ENCODE measurements at places on chromosomes 7 and 10.

DNA sequence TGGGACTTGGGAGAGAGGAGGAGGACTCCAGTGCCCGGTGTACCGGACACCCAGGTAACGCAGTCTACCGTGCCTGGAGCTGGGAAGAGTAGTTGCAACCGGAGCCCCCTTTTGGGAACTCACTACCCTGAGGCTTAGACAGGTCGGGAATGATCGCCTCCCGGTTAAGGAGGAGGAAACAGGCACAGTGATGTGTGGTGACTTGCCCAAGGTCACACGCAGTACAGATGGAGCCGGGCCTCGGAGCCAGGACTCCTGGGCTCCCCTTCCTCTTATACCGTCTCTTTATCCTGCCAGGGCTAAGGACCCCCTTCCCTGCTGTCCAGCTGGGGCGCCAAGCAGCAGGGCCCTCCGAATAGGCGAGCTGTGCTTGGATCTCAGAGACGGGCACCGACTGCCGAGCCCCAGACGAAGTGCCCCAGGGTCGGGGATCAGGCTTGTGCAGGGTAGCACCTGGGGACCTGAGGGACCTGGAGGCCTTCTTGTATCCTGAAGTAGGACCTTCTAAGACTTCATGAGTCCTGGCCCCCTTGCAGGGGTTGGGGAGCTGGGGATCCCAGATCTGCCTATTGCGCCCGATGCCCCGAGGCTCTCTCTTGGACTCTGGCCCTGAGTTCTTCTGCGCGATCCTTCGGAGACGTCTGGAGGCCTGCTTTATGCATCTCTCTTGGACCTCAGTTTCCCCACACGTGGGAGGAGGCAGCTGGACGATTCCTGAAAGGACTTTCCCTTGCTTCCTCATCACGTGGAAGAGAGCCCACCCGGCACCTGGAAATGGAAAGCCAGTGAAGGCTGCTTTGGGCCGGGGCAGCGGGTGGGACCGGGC lies 767 bp upstream of the CYP26A1 start:
- H3K4me1 ChIP-seq: peaks cover 50% of the 10 kb centered on the region
- H3K27ac ChIP-seq: no peak overlapping the region

DNA sequence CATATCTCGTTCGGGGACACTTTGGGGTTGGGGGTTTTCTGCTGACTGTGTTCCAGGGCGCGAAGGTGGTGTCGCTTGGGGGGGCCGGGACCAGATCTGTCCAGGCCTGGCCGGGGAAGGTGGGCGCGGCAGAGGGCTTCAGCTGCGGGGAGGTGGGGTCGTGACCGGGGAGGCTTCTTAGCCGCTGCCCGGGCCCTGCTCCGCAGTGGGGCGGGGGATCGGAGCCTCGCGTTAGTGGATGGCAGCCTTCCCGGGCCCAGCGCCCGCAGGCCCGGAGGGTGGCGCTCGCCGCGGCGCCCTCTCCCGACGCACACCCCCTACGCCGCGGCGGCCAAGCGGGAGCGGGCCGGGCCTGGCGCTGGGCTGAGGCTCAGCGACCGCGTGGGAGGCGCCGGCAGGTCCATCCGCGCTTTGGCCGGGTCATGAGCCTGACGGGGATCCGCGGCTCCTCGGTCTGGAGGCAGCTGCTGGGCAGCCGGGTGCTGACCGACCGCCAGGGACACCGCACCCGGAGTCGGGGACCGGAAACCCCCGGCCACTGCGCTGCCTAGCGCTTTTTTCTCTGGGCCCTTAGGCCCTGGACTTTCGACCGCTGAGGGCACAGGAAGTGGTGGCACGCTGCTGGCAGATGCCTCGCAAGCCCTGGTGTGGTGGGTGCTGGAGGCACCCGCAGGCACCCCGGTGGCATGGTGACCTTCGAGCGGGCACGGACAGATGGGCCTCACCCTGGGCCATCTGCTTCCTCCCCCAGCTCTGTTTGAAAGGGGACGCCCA lies 1.2 kb downstream of the AGAP3 start:
- peak overlapping the region; percentile 80 for H3K4me3 ChIP-seq
- H3K27me3 ChIP-seq: no peaks in the 10 kb centered on the region
- no peaks in the 10 kb centered on the region for H3K36me3 ChIP-seq
- H3K27ac ChIP-seq: peak overlapping the region; percentile 89

DNA sequence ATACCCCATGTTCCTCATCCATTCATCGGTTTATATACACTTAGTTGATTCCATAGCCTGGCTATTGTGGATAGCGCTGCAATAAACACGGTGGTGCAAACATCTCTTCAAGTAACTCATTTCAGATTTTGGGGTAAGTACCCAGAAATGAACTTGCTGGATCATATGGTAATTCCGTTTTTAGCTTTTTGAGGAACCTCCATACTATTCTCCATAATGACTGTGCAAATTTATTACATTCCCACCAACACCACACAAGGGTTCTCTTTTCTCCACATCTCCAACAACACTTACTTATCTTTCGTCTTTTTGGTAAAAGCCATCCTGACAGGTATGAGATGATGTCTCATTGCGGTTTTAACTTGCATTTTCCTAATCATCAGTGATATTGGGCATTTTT lies 3.7 kb downstream of the NPFFR1 start:
- H3K27me3 ChIP-seq: peaks cover 9% of the 10 kb centered on the region
- no peak overlapping the region for H3K27ac ChIP-seq
- DNase-seq: no peak
- no peaks in the 10 kb centered on the region for H3K36me3 ChIP-seq
- H3K4me3 ChIP-seq: no peak overlapping the region
- H3K4me1 ChIP-seq: peaks cover 10% of the 10 kb centered on the region

- H3K4me3 ChIP-seq: no peak overlapping the region
- H3K27ac ChIP-seq: peak overlapping the region; percentile 52
- no peaks in the 10 kb centered on the region for H3K36me3 ChIP-seq
Measured at GRCh38 chr7:121085922-121086321, 97.4 kb downstream of the CPED1 start.

GRCh38 chr7:124155432-124156022 lies 122.7 kb upstream of the TMEM229A start:
- no peaks in the 10 kb centered on the region for H3K27me3 ChIP-seq
- no peaks in the 10 kb centered on the region for H3K4me1 ChIP-seq
- no peak overlapping the region for H3K4me3 ChIP-seq
- no peaks in the 10 kb centered on the region for H3K36me3 ChIP-seq
- no peak overlapping the region for H3K27ac ChIP-seq

DNA sequence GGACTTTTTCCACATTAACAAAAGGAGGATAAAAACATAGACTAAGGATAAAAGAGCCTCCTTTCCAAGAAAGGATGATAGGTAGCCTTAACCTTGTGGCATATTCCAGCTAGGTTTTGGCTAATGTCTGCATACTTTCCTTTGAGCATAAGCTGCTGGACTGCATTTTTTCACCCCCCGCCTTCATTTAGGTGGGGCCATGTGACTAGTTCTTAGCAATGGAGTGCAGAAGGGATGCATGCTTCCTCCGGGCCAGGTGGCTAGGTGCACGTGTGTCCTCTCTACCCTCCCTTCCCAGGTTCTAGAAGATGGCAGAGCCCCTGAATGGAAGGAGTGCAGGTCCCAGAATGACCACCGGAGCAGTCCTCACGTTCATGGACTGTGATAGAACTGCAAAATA lies 59.8 kb downstream of the BPGM start:
- peak overlapping the region; percentile 87 for H3K27ac ChIP-seq
- H3K4me3 ChIP-seq: no peak overlapping the region
- DNase-seq: peak; percentile 71

All from vagina (tissue), 2 donors.